ENCODE measurements at places on chromosomes 1 and 21.
A peak's percentile ranks its signal among the peaks of the same experiment; 100 is the strongest.

DNA sequence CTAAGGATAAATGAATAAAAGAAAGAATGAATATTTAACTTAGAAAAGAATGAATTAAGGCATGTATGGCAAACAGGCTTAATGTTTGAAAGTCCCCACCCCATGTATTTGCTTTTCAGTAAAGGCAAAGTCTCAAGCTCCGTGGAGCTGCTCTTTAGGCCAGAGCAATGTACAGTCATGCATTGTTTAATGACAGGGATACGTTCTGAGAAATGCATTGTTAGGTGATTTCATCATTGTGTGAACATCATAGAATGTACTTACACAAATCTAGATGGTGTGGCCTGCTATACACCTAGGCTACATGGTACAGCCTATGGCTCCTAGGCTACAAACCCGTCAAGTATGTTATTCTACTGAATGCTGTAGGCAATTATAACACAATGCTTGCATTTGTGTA, 51.6 kb upstream of the SPATA6 start:
- no peak for DNase-seq

DNA sequence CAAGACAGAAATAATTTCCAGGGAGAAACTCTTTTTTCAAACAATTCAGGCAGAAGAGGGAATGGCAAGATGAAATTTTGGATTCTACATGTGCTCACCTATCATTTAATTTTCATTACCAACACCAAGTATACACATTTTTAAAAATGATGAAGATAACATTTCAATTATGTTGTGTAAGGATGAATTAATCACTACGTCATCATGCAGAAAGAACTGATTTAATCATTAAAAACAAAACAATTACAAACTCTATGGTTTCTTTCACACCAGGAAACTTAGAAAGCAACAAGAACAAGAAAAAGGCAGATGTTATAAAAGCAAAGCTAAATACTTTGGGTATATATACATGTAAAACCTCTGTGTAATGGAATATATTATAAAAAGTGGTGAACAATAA, 668.5 kb downstream of the NCAM2 start:
- DNase-seq, result no peak

- DNase-seq, result no peak
These were observed 18.0 kb downstream of the RHOU start for GRCh38 chr1:228753287-228753686.

- DNase-seq, result peak; percentile 56
These were observed 16.6 kb upstream of the ZSCAN20 start for GRCh38 chr1:33455539-33456501.

DNA sequence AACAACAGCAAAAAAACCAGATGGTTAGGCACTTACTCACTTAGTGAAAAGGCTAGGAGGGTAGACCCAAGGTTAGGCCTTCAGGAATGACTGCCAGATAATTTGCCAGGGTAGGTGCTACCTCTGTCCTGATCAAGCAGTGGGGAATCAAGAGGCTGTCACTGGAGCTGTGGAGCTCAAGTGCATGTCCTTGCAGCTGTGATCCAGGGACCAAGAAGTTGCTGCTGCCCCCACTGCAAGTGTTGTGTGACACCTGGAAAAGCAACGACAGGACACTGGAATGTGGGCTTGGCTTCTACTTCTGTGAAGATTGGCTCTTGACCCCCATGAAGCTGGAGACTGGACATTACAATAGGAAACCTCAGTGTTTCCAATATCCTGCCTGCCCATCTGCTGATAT, 72.1 kb downstream of the PEX14 start:
- DNase-seq, result no peak

GRCh38 chr1:72280131-72280530, 2.2 kb downstream of the NEGR1 start:
- no peak for DNase-seq

DNA sequence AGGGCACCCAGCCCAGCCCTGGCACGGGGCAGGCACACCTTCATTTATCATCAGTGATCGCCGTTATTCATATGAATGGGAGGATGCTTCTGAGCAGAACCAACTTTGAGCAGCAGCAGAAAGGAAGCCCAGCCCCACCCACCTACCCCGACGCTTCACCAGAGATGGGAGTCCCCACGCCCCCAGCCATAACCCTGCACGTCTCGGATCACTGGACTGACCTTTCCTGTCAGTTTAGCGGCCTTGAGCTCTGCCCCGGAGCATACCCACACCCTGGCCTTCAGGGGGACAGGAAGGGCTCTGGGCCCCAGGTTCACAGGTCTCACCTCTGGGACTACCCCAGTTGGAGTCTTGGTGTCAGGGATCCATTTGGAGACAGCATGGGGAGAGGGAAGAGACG, 18.1 kb downstream of the LRP8 start:
- DNase-seq, result no peak

- DNase-seq, result no peak
These were observed 106.7 kb upstream of the KLHDC7A start for GRCh38 chr1:18373882-18374493.

GRCh38 chr1:109229531-109230127, 15.9 kb downstream of the SARS1 start:
- no peak for DNase-seq

- DNase-seq, result no peak
These were observed 125.5 kb upstream of the CHRM3 start for GRCh38 chr1:239260842-239261241.

GRCh38 chr1:79310609-79311008, 304.1 kb upstream of the ADGRL4 start:
- no peak for DNase-seq

DNA sequence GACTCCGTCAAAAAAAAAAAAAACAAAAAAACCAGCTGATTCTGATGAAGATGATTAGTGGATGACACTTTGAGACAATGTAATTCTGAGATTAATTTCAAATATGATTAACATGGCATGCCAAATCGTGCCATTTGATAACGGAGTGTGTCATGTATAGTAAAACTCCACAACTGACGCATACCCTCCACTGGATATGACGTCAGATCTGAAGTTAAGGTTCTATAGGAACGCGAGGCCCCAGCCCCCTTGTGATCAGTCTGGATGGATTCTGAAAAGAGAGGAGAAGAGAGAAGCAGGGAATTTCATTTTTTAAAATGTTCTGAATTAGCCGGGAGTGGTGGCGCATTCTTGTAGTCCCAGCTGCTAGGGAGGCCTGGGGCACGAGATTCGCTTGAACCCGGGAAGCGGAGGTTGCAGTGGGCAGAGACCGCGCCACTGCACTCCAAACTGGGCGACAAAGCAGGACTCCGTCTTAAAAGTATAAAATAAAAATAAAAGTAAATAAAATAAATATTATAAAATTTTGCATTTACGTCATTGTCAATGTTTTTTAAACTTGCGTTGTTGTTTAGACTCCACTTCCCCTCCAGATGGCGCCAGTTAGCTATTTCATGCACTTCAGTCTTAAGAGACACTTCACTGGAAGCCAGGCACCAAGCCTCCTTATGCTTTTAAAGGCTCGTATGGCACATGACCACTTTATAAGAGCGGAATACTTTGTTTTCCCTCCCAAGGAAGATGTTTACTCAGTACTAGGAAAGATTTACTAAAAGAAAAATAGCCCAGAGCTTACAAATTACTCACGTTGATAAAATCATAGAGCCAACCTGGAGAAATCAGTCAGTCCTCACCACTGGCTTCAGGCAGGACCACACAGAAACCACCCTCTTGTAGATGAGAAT, 65.5 kb downstream of the UBE2U start:
- peak; percentile 52 for DNase-seq

DNA sequence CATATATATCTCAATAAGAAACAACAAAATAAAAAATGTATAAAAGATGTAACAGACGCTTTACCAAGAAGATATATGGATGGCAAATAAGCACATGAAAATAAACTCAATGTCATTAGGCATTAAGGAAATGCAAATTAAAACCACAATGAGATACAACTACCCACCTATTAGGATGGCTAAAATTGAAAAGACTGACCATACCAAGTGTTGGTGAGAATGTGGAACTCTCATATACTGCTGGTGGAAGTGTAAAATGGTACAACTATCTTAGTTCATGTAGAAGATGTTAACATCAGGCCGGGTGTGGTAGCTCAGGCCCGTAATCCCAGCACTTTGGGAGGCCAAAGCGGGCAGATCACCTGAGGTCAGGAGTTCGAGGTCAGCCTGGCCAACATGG, 42.3 kb upstream of the TTC22 start:
- no peak for DNase-seq

- no peak for DNase-seq
These were observed 164.5 kb upstream of the CACNA1E start for GRCh38 chr1:181318858-181319235.

- DNase-seq, result no peak
These were observed 34.5 kb downstream of the ERO1B start for GRCh38 chr1:236247286-236247685.

DNA sequence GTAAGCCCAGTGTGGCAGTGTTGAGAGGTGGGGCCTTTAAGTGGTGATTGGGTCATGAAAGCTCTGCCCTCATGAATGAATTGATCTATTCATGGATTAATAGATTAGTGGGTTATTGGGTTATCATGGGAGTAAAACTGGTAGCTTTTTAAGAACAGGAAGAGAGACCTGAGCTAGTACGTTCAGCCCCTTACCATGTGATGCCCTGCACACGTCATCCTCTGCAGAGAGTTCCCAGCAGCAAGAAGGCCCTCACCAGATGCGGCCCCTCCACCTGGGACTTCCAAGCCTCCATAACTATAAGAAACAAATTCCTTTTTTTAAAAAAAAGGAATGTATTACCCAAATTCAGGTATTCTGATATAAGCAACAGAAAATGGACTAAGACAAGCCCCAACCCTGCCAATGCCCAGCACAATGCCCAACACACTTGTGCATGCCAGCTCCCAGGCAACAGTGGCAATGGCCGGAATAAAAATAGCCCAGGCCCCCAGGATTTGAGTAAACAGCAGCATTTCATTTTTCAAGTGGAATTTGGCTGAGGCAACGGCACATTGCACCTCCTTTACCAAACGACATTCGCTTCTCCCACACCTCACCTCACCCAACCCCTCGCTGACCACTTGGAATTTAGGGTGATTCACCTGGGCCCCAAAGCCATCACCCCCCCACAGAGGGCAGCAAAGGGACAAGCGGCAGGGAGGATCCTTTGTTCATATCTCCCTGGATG, 215.9 kb downstream of the TOMM20 start:
- no peak for DNase-seq

- no peak for DNase-seq
These were observed 74.7 kb upstream of the AKT3 start for GRCh38 chr1:243924588-243925349.

DNA sequence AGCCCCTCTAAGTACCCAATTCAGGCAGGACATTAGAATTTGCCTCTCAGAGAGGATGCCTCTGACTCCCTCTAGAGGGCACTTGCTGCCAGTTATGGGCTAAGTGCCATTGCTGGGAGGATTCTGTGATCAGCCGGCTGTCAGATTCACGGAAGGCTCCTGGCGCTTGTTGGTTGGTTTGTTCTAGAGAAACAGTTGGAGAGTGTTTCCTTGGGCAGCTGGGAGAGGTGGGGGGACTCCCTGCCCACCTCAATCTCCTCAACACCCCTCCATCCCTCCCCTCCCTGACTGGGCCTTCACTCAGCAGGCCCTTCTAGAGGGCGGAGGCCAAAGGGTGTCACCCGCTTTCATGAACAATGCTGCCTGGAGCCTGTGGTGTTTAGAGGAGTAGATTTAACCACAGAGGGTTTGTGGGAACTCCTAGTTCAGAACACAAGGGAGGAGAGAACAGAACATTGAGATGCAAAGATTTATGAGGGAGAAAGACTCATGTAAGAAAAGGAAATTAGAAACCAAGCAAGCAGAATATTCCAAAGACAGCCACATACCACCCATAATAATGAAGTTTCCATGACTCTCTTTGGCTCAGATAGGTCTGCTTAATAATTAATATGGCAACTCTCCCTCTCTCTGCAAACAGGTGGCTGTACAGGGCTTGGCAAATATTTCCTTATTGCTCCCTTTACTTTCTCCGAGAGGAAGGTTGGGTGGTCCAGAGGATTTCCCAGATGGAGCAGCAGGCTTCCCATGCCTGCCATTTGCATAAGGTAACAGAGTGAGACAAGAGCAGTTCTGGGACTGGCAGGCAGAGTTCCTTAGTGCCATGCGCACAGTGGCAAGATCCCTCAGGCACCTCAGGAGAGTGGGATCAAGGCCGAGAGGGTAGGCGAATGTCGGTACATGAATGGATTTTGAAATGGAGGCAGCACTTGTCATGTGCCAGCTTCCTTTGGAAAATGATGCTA, 30.0 kb upstream of the ACP6 start:
- DNase-seq, result peak; percentile 76

GRCh38 chr1:101150670-101151069, 86.1 kb upstream of the S1PR1 start:
- DNase-seq, result no peak

DNA sequence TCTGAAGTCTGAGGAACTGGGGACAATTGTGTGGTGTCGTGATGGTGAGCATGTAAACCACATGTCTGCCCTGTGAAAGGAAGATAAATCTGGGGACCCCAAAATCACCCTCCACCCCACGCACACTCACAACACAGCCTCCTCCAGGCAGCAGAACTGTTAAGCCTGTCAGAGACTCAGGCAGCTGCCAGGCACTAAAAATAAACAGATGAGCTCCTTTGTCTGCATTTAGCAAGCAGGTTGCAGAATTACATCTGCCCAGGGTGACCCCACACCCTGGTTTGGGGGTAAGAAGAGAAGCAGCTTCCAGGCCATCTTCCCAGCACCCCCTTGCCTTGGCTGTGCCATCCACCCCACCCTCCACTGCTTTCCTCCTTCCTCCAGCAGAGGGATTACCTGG, 119.1 kb upstream of the RUNX3 start:
- no peak for DNase-seq

GRCh38 chr1:83693427-83694126, 305.4 kb downstream of the TTLL7 start:
- no peak for DNase-seq

DNA sequence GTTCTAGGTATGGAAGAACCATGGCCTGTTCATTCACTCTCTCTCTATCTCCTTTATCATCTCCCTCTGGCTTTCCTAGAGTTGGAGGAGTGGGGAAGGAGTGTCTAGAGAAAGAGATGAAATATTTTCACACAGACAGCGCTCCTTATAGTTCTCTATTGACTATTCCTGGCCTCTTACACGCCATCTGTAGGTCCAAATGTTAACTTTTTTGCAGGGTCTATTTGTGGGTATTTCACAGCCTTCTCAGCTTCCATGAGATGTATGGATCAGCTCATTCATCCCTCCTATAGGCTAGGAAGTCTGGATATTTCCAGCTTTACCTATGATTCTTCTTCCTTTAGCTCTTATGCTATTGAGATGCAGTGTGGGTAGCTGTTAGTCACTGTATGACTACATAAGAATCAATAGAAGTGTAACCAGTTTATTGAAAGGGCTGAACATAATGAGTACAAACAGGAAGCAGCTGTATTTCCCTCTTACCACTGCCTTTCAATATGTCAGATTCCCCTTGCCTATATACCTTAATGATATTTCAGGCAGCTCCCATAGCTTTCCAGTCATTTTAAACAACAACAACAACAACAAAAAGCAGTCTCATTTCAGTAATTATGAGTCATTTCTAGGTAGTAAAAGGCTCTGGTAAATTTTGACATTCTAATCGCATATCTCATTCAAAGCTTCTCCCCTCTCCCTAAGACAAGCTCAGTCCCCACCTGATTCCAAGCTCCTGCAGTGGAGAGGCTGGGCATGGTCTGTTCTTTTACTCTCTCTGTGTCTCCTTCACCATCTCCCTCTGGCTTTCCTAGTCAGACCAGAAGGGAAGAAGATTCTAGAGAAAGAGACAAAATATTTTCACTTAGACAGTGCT, 149.5 kb downstream of the TTLL7 start:
- no peak for DNase-seq
